Activated T-cell treated with anti-CD3 and anti-CD28 coated beads, Interleukin-2, amount 50 U/mL, for 48 hours (primary cell): ENCODE measurements at places on chromosomes 13 and 19.

- no peak for DNase-seq
Measured at GRCh38 chr13:70959035-70959775, 851.0 kb upstream of the KLHL1 start.

DNA sequence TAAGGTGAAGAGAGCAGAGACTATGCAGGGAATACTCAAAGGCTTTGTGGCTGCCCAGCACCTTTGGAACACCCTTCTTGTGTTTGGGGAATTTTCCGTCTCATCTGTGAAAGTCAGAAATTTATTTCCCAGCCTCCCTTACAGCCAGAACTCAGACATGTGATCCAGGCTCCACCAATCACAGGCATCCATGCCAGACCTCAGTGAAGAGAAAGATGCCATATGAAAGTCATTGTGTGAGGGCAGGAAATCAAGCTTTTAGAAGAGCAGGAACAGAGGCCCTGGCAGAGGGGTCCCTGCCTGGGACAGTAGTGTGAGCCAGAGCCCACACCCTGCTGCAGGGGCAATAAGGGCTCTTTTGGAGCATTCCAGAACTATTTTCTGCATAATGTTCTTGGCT, 12.1 kb downstream of the CCDC70 start:
- no peak for DNase-seq

GRCh38 chr19:56692206-56692895, 20.8 kb upstream of the ZNF835 start:
- no peak for DNase-seq

- DNase-seq, result no peak
Measured at GRCh38 chr19:15279326-15279904, 47.2 kb upstream of the EPHX3 start.
